ENCODE measurements at places on chromosomes 5 and 9.
A peak's percentile ranks its signal among the peaks of the same experiment; 100 is the strongest.

DNA sequence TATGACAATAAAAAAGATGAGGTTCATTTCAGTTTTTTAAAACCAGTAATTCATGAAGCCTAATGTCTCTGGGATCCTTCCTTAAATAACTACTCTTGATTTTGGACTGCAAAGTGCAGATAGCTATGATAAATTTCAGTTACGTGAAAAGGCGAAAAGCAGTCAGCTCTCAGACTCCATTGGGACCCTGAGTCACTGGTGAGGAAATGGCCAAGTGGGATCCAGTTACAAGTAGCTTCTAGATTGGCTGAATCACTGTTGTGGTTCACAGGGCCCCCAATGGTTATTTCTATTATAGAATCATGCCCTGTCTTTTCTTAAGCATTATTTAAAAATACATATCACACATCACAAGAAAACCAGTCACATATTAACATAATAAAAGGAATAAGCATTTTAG is 31.1 kb upstream of the PPP3R2 start:
- DNase-seq = peak; percentile 70

- no peak for DNase-seq
Observed at GRCh38 chr9:5568868-5569267, 58.5 kb downstream of the PDCD1LG2 start.

- DNase-seq = peak; percentile 1
Observed at GRCh38 chr5:13746026-13746425, 198.5 kb downstream of the DNAH5 start.

GRCh38 chr5:143921525-143922311 is 109.8 kb downstream of the HMHB1 start:
- peak; percentile 98 for DNase-seq

DNA sequence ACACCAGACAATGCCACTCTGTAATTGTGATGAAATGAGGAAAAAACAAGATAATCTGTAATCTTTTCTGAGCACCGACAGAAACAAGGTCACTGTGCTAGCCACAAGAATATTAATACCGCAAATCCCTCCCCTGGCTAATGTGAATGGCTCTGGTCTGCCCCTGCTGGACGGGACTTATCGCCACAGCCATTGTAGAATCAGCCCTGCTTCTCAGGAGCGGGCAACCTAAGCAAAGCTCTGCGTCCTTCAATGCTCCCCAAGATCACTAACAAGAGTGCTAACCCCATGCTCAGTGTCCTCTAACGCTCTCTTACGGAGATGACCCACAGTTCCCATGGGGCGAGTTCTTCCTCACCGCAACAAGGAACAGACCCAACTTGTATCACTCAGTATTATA is 42.7 kb downstream of the OR2V1 start:
- DNase-seq = peak; percentile 28

DNA sequence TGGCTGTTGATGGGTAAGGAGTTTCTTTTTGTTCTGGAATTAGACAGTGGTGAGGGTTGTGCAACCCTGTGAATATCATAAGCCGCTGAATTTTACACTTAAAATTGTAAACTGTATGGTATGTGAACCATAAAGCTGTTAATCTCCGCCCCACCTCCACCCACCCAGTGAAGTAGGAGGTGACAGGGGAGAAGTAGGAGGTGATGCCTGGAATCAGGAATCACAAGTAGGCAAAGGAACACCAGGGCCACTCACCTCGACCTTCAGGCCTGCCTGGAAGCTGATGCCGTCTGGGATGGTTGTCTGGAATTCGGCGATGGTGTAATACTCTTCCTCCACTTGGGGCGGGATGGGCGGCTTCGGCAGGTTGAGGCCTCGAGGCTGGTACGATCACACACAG is 62.3 kb upstream of the UBTD2 start:
- DNase-seq = no peak

- no peak for DNase-seq
Observed at GRCh38 chr5:158060212-158060611, 201.3 kb upstream of the CLINT1 start.

GRCh38 chr9:613771-614347 is 227.6 kb upstream of the DMRT1 start:
- peak; percentile 94 for DNase-seq
